Renal cortical epithelial cell (primary cell): ENCODE measurements at places on chromosomes 1 and 21.

GRCh38 chr21:15098908-15099307, 34.1 kb upstream of the NRIP1 start:
- DNase-seq = no peak

GRCh38 chr21:44612669-44613229, 870 bp downstream of the KRTAP10-8 start:
- DNase-seq = no peak

DNA sequence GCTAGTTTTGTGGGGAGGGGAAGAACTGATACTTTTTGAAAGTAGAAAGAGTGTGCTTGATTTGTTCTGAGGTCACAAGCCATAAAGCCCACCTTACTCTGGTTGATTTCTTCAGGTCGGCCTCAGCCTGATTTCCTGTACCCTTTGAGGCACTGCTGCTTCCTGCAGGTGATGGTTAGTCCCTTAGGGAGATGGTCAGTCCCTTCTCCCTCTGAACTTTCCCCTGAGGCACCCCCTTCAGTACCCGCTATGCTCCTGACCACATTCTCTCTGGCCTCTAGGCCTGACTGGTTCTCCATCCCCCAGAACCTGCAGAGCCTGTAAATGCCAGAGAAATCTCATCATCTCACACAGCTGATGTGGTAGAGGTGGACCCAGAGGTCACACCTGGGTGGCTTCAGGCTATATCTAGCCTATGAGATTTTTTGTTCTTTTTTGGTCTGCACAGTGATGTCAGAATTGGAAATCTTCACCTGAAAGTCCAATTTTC, 15.0 kb upstream of the ID3 start:
- peak; percentile 42 for DNase-seq

DNA sequence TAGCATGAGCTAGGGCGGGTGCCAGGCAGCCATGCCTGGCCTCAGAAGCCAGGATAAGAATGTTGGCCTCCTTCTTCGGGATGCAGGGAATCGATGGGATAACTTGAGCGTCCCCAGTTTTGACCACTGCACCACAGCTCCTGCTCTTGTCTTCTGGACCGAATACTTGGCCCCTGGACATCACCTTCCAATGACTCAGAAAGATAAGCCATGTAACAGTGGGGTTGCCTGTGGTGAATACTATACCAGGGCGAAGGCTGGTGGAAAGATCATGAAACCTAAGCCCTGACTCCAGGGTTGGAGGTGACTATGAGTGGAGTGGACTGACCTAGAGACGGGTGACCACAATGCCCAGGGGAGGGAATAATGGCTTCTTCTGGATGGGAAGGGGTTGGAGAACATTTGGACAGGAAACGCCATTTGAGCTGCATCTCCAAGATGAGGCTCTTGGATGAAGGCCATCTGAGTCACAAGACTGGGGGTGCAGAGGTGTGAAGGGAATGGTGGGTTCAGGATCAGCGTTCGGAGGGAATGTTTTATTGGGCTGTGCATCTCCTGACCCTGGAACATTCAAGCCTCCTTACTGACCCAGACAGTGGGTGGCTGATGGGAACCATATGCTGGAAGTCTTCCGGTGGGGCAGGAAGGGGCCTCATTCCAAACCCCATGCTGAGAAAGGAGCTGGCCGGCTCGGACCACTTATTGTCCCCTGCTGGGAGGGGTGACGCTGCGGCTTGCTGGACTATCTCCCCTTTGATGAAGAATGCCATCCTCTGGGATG, 18.5 kb upstream of the KCNE2 start:
- no peak for DNase-seq
